ENCODE measurements at places on chromosomes 3 and 15.

- DNase-seq: no peak
These were observed 195.6 kb downstream of the ZBBX start for GRCh38 chr3:167184511-167184910.

GRCh38 chr3:178507507-178508442 lies 28.5 kb upstream of the KCNMB2 start:
- DNase-seq: no peak

DNA sequence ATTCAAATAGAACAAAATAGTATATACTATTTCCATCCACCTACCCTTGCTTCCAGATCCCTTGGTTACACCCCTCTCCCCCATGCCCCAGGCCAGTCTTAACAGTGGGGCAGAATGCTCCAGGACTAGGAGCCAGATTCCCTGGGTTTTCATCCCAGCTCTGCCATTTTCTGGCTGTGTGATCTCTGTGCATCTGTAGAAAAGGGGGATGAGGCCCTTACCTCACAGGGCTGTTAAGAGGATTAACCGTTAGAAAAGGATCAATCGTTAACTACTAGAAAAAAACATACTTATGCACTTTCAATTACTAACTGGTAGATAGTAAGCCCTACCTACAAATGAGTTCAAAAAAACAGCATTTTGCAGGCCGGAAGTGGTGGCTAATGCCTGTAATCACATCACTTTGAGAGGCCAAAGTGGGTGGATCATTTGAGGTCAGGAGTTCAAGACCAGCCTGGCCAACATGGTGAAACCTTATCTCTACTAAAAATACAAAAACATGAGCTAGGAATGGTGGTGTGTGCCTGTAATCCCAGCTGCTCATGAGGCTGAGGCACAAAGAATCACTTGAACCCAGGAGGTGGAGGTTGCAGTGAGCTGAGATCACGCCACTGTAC lies 11.7 kb downstream of the EBLN2 start:
- no peak for DNase-seq

GRCh38 chr15:38517312-38517975 lies 47.2 kb downstream of the RASGRP1 start:
- no peak for DNase-seq

DNA sequence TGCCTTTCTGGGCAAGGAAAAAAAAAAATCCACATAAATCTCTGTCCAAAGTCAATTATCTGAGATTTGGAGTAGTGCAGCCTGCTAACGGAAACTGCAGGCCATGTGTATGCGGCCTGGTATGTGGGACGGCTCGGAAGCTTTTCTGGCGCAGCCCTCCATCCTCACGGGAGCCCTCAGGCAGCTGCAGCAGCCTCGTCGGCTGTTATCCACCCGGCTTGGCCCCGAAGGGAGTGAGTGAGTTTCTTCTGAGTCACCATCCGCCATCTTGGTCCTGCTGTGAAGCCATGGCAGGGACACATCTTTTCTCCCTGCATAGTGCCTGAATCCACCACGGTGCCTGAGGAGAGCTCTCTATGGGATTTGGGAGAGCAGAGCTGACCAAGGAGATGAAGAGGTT lies 62.8 kb downstream of the POLR2M start:
- DNase-seq: no peak

DNA sequence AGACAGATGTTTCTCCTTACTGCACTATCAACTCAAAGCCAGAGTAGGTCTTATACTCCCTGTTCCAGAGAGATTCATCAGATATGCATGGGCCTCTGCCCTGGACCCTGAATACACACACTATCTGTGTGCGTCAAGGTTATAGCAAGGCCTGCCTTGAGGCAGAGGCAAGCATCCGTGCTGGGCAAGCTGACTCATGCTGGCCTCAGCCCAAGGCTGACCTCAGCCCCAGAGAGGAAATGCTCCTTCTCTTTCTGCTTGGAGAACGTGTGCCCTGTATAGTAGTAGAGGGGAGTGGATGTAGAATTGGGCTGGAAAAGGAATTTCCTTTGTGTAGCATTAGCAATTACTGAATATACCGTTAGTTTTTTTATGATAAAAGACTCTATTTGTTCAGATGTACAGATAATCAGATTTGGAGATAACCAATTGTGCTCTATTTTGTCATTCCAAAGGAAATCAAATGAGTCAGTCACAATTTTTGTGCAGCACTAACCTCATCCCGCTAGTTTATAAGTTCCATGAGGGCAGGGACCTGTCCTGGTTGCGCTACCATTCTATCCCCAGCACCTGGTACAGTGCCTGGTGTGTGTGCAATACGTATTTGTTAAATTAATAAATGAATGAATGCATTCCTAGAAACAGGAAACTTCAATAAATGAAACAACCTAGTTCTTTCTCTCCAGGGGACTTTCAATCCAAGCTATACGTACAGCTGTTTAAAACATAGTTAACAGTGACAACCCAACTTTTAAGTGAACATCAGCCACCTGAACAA lies 13.3 kb upstream of the PAQR9 start:
- DNase-seq: no peak

GRCh38 chr15:52379395-52380106 lies 83.9 kb upstream of the MYO5C start:
- no peak for DNase-seq

- DNase-seq: no peak
These were observed 31.0 kb downstream of the FGD5 start for GRCh38 chr3:14849638-14850230.

GRCh38 chr15:89178307-89178977 lies 42.9 kb downstream of the RLBP1 start:
- no peak for DNase-seq

DNA sequence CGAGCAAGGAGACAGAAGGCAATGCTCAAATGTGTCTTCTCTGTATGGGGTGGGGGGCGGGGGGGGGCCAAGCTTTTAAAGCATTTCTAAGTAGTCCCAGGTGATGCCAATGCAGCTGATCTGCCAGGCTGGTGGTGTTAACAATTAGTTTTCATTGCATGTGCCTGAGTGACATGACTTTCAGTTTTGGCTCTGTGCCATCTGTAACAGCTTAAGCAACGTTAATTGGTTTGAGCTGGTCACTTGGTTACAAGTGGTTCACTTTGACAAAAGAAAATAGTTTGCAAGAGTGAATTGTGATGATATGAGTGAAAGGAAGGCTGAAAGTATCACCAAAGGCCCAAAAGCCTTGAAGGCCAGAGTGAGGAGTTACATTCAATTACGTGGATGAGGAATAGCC lies 26.4 kb upstream of the LRIG1 start:
- DNase-seq: no peak

- no peak for DNase-seq
These were observed 61.1 kb downstream of the XXYLT1 start for GRCh38 chr3:195209847-195210265.

- no peak for DNase-seq
These were observed 85.6 kb downstream of the PTPRG start for GRCh38 chr3:61646851-61647525.

GRCh38 chr3:120559242-120560061 lies 36.7 kb upstream of the NDUFB4 start:
- peak; percentile 51 for DNase-seq

GRCh38 chr3:3552761-3553160 lies 246.5 kb upstream of the LRRN1 start:
- DNase-seq: no peak

DNA sequence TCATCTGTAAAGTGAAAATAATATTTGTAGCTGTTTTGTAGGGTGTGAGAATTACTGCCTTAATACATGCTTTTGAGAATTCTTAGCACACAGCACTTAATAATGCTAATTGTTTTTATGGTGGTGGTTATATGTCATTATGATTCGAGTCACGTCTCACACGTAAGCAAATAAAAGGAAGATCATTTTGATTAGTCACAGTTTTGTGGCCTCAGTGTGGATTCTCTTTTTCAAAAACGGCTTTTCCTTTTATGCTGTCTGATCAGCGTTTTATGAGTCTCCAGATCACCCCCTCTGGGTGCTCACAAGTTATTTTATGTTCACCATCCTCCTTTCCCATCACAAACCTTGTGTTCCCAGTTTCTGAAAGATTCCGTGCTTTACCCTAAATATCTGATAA lies 255.6 kb upstream of the CNTN4 start:
- no peak for DNase-seq

GRCh38 chr3:185927501-185928200 lies 10.2 kb downstream of the TRA2B start:
- no peak for DNase-seq

DNA sequence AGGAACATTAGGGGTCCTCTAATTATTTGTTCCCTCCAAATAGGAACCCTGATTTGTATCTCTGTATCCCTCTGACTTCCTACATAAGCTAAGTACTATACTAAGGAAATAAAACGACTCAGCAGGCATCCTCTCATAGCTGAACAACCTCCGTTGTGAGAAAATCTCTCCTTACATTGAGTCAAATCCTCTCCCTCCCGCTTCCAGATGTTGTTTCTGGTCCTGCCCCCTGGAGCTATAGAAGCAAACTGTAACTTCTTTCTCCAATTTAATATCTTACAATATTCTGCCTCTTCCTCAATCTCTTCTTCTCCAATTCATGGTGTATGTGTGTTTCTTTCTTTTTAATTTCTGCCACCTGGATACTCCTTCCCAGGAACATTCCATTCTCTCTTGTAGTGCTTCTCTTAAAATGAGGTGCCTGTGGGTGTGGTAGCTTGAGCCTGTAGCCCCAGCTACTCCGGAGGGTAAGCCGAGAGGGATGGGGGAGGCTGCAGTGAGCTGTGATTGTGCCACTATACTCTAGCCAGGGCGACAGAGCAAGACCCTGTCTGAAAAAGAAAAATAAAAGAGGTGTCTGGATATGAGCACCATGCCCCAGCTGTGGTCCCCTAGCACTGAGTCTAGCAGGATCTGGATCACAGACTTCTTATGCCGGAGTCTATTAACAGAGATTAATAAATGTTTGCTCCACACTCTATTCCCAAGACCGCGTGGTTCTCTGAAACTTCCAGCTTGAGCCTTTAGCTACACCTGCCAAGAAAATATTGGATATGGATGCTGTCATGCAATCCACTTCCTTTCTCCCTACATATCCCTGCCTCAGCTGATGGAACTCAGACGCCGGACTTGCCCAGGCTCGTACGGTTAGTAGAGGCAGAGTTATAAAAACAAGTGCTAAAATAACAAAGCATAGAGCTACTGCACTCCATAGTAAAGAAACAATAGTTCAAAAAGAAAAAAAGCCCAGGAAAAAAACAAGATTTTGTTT lies 42.9 kb upstream of the NEO1 start:
- DNase-seq: no peak

DNA sequence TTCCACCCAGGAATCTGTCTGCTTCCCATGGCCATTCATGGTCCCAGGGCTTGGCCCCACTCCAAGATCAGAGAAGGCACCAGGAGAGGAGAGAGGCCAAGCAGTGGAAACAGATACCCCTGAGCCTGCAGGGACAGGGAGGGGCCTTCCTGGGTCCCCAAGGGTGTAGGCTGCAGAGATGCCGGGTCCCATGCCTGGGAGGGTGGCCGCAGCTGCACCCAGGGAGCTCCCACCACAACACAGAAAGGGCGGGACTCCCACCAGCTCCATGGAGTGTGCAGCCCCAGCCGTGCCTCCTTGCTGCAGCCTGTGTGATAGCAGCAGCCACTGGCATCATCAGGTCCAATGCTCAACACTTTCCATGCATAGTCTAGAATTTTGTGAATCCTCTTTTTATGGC lies 331.5 kb downstream of the UACA start:
- DNase-seq: no peak

DNA sequence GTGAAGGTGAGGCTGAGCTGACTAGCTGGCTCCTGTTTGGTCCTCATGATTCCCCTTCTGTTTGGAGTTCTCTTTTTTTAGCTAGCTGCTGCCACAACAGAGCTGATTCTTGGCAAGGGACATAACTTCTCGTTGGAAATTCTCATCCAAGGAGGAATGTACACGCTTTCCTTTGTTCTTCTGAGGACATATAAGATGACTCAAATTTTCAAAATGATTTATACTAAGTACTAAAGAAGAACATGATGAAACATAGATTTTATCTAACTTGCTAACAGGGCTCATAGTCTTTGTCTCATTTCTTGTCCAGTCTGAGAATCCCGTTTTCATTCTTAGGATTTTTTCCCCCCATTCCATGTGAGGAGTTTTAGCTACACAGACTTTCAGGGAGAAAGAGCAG lies 2.9 kb upstream of the TFG start:
- no peak for DNase-seq

GRCh38 chr3:113662824-113663223 lies 33.6 kb downstream of the USF3 start:
- no peak for DNase-seq

GRCh38 chr15:101504866-101505609 lies 15.5 kb upstream of the PCSK6 start:
- no peak for DNase-seq

- DNase-seq: no peak
These were observed 774.3 kb downstream of the TUSC7 start for GRCh38 chr3:117483839-117484238.

GRCh38 chr3:119305286-119305685 lies 11.1 kb downstream of the ARHGAP31 start:
- DNase-seq: no peak

GRCh38 chr3:179482857-179483256 lies 31.6 kb upstream of the GNB4 start:
- DNase-seq: no peak

DNA sequence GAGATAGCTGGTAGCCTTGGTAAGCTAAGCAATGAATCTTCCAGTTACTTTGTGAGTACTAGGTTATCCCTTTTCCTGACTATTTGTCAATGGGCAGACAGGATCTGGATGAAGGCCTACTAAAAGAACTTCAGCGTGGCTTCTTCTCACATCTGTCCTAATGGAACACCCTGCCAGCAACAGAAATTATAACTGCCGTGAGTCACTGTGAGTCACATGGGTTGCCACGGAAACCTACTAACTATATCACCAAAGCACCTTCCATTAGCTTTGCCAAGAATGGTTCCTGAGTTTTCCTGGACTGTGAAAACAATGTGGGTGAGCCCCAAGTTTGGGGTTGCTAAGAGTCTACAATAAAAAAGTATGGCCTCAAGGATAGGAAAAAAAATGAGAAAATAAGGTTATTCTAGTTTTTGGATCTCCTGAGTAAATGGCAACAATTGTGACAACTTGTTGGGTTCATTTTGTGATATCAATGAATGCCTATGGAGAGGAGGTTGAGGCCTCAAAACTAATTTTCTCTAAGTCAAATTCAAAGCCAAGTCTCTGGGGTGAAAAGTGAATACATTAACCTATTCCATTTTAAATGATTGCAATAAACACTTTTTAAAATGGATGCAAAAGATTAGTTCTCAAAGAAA lies 195.1 kb upstream of the ICE2 start:
- DNase-seq: peak; percentile 13
